ENCODE measurements at places on chromosomes 2 and 18.

DNA sequence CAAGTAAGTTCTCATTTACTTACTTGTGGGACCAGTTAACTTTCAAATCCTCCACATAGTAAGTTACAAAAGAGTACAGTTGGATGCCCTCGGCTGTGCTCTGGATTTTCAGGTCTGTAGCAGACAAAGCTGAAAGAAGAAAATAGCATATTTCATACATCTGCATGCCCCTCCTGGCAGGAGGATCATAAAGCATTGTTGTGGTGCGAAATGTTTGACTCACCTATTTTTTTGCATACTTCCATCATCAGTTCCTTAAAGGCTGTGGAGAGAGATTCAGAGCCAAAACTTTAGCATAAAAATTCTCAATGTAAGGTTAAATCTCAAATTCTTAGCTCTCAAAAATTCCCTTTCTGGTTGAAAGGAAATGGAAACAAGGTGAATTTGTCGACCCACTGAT, 70.8 kb upstream of the LPIN2 start:
- DNase-seq: no peak

- DNase-seq: peak; percentile 12
Measured at GRCh38 chr18:35289293-35289692, 736 bp downstream of the ZSCAN30 start.

GRCh38 chr2:151009437-151010175, 252.1 kb downstream of the RBM43 start:
- DNase-seq: peak; percentile 18

DNA sequence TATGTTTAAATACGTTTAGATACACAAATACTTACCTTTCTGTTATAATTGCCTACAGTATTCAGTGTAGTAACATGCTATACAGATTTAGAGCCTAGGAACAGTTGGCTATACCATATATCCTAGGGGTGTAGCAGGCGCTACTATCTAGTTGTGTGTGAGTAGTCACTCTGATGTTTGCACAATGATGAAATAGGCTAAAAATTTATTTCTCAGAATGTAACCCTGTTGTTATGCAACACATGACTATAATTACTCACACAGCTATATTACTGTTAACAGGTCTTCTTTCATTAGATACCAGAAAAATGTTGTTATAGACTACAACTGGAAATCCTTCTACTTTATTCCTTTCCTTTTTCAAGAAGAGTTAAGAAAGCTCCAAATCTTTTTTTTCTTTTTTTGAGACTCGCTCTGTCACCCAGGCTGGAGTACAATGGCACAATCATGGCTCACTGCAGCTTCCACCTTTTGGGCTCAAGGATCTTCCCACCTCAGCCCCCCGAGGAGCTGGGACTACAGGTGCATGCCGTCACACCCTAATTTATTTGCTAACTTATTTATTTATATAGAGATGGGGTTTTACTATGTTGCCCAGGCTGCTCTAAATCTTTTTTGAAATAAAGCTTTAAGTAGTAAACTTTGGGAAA, 48.5 kb downstream of the C2orf74 start:
- no peak for DNase-seq

- no peak for DNase-seq
Measured at GRCh38 chr2:11679016-11679415, 9.0 kb upstream of the NTSR2 start.

DNA sequence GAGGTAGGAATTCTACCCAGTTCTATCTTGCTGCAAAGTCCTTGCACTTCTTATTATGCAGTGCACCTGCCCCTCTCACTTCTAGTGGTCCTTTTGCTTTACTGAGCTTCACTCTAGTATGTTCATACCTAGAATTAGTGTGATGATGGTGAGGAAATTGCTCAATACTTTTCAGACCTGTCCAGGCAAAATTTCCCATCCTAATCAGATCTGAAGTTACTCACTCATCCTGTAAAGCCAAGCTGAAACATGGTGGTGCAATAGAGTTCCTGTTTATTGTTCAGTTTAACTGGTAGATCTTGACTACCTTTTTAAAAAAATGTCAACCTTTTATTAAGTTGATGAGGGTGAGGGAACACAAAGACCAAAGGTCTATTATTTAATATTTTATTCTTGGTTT, 12.6 kb upstream of the FIGN start:
- no peak for DNase-seq

DNA sequence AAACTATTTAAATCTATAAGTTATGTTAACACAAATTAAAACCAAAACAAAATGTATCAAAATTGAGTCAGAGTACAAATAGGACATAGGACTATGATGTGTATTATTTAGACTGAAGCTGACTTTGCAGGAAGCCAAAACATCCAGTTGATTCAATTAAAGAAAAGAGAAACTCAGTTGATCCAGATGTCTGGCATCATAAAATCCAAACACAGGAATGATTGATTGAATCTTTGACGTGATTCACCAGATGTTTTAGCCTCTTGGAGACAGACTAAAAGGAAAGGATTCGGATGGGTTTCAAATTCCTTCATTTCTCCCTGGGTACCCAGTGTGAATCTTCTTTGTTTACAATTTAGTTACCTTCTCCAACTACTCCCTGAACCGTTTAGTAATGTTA, 272.9 kb downstream of the IRS1 start:
- no peak for DNase-seq

DNA sequence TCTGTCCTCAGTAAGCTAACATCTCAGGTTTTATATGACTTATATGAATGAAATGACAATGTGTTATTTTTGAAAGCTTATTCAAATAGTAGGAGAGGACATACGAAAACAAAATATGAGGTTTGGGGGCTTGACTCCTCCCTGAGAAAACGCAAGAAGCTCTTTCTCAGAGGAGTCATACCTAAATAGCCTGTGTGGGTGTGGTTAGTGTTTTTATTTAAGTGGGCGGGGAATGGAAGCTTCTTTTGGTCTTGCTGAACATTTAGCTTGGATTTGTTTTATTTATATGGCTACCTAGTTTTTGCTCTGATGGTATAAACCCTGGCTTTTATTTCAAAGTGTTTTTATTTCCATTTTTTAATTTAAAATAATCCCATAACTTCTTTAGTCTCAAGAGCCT, 72.1 kb upstream of the DSG1 start:
- peak; percentile 69 for DNase-seq

GRCh38 chr2:95276888-95277245, 2.6 kb downstream of the PROM2 start:
- no peak for DNase-seq

- DNase-seq: no peak
Measured at GRCh38 chr2:175007510-175007909, 2.3 kb upstream of the CHN1 start.
